Adipocyte (in vitro differentiated cells): ENCODE measurements at places on chromosomes 4 and X.

GRCh38 chr4:55864577-55865223 is 11.3 kb downstream of the EXOC1 start:
- peak; percentile 1 for DNase-seq

- DNase-seq, result no peak
Observed at GRCh38 chr4:123624959-123625358, 228.4 kb downstream of the SPRY1 start.

GRCh38 chr4:163895378-163896005 is 401.0 kb downstream of the TMA16 start:
- no peak for DNase-seq

DNA sequence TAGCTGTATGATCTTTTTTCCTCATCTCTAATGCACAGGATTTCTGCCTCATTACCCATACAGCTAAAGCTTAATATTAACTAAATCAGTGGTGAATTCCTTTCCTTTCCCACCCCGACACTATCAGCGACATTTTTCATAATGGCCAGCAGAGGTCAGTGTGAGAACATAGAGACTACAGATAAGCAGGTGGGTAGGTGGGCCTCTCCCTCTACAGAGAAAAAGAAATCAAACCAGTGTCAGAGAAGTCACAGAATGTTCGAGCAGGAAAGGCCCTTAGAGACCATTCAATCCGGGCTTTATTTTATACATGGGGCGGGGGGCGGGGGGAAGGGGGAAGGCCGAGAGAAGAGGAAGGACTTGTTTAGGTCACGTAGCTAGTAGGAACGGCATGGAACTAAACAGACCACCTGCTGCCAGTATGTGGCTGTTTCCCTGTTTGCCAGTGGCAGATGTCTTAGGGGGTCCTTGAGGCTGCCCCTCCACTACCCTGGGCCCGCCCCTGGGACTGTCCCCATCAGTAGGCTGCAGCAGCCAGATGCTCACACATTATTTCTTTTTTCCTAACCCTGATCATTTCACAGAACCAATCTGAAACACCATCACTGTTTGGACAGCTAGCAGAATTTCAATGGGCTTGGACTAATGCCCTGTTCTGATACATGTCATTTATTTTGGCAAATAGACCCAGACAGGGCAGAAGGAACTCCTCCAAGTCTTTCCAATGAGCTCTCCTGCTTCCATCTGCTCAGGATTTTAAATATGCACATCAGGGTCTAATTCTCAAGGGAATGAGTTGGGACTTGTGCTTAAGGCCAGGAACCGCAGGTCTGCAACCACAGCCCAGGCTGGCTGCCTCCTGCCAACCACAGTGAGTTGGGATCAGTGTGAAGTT is 133.4 kb downstream of the ATG4A start:
- peak; percentile 65 for DNase-seq

DNA sequence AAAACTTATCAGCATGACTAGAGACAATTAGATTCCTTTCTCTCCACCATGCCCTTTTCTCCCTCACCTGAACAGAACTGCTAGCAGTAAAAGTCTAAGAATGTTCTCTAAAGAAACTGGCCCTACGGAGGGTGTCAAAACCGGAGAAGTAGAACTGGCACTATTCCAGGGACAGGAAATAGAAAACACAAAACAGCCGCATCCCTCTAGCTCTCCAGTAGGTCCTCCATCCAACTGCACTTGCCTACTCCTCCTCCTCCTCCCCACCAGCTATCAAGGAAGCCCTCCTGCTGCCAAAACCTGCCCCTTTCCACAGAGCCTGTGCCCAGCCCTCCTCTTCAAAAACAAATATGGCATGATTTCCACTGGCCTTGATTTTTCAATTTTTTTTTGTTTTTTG is 28.4 kb downstream of the FUNDC1 start:
- no peak for DNase-seq

GRCh38 chr4:123446865-123447474 is 50.4 kb downstream of the SPRY1 start:
- no peak for DNase-seq

- no peak for DNase-seq
Observed at GRCh38 chr4:172173206-172173605, 360.0 kb downstream of the GALNTL6 start.

DNA sequence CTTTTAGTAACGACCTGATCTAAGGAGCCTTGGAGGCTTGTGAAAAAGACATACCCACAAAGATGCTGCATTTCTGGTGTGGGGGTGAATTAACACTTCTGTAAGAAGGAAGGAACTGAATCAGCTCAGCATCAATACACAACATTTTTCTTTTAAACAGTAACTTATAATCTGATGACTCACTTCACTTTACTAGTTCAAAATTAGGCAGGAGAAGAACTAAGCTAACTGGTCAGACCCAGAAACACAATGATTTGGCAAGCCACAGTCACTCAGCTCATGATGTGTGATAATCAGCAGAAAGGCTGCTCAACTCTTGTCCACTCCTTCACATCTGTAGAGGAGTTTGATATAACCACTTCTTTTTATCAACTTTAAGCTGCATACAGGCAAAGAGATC is 4.6 kb downstream of the MMAA start:
- DNase-seq, result peak; percentile 22

DNA sequence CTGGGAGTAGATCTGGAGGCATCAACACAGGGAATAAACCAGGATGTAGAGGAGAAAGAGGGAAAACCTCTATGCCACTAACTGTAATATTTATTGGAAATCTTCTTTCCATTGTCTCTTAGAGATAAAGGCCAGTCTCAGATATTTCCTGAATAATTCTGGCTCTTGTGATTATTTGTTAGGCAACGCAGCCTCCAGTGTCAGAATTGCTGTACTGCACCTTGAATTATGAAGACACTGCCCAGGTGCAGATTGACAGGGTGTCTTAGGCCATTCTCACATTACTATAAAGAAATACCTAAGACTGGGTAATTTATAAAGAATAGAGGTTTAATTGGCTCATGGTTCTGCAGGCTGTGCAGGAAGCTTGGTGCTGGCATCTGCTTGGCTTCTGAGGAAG is 100.7 kb upstream of the ZDHHC15 start:
- DNase-seq, result peak; percentile 5

- DNase-seq, result no peak
Observed at GRCh38 chr4:163493643-163494359, 689 bp upstream of the TMA16 start.

- peak; percentile 81 for DNase-seq
Observed at GRCh38 chr4:74370912-74371311, 6.0 kb downstream of the EREG start.

- no peak for DNase-seq
Observed at GRCh38 chr4:184466634-184467033, 7.7 kb downstream of the IRF2 start.

GRCh38 chr4:130675266-130675665 is 1579.3 kb downstream of the C4orf33 start:
- DNase-seq, result no peak

DNA sequence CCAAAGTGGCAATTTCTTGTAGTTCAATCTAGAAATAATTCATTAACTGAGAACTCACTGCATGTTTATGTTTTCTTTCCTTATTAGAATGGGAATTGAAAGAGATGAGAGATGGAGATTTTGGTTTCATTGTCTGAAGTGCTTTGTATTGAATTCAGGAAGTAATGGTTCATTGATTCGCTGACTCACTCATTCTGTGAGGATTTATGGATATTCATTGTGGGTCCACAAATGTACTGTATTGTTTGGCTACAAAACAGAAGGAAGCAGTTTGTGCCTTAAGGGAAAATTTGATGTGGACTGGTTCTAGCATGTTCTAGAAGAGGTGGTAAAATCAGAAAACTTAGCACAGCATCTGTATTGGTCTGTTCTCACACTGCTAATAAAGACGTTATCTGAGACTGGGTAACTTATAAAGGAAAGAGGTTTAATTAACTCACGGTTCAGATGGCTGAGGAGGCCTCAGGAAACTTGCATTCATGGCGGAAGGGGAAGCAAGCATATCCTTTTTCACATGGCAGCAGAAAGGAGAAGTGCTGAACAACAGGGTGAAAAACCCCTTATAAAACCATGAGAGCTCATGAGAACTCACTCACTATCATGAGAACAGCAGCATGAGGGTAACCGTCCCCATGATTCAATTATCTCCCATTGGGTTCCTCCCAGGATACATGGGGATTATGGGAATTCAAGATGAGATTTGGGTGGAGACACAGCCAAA is 132.3 kb upstream of the VCX3A start:
- DNase-seq, result no peak
